ENCODE measurements at places on chromosomes 3 and 15.

- DNase-seq, result no peak
Observed at GRCh38 chr3:55484801-55485791, 2.0 kb downstream of the WNT5A start.

- DNase-seq, result no peak
Observed at GRCh38 chr15:62901909-62902546, 140.5 kb upstream of the TPM1 start.

DNA sequence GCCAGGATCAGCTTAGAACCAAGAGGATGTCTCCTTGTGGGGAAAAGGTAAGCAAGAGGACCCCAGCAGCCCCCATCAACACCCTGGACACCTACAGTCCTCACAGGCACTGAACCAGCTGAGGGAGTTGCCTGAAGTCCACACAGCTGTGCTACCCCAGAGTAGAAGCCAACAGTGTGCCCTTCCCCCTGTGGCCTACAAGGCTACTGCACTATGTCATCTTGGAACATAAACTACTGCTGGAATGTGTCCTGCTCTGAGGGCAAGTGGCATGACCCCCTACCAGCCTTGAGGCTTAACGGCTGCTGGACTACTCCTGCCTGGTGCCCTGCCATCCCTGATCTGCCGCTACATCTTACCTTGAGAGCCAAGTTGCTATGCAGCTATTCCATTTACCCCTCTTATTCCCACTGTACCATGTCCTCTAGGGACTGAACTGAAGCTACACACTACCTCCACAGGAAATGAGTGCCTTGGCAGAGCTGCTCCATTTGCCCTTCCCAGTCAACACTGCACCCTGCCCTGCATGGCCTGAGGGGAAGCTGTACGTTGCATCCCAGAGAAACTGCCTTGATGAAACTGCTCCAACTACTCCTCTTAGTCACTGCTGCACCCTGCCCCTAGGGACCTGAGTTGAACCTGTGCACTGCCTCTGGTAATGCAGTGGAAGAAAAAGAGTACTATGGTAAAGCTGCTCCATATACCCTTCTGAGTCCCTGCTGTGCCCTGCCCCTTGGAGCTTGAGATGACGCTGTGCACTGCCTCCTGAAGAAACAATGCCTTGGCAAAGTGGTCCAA lies 40.2 kb upstream of the ATP13A5 start:
- no peak for DNase-seq

GRCh38 chr3:60027335-60027734 lies 977.5 kb upstream of the CFAP20DC start:
- DNase-seq, result no peak

DNA sequence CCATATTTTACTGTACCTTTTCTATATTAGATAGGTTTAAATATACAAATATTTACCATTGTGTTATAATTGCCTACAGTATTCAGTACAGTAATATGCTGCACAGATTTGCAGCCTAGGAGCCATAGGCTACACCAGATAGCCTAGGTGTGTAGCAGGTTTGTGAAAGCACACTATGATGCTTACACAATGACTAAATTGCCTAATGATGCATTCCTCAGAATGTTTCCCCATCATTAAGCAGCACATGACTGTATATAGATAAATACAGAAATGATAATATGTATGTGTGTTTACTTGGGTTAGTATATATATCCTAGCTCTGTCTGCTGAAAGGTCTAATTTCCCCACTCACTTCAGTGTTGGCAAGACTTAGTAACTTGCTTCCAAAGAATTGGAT lies 65.8 kb downstream of the MYL3 start:
- no peak for DNase-seq

DNA sequence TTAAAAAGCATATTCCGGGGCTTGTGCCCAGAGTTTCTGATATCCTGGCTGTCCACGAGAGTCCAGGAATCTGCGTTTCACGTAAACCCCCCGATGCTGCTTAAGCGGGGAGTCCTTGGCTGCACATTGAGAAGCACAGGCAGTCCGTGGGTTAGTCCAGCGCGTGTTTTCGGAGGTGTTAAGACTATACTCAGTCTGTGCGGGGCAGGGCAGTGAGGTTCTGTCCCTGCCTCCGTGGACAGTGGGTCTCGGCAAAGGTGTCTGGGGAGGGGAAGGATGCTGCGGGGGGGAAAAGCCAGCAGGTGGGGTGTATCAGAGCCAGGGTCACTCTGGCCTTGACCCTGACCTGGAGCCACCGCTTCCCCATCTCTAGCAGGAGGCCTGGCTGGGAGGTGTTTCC lies 106.2 kb downstream of the TMEM266 start:
- no peak for DNase-seq

DNA sequence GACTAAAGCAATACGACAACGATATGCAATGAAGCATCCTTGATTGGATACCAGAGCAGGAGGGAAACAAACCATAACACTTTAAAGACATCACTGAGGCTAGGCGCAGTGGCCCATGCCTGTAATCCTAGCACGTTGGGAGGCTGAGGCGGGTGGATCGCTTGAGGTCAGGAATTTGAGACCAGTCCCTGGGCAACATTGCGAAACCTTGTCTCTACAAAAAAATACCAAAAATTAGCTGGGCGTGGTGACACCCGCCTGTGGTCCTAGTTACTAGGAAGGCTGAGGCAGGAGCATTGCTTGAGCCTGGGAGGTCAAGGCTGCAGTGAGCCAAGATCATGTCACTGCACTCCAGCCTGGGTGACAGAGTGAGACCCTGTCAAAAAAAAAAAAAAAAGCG lies 33.9 kb upstream of the BHLHE40 start:
- DNase-seq, result no peak

DNA sequence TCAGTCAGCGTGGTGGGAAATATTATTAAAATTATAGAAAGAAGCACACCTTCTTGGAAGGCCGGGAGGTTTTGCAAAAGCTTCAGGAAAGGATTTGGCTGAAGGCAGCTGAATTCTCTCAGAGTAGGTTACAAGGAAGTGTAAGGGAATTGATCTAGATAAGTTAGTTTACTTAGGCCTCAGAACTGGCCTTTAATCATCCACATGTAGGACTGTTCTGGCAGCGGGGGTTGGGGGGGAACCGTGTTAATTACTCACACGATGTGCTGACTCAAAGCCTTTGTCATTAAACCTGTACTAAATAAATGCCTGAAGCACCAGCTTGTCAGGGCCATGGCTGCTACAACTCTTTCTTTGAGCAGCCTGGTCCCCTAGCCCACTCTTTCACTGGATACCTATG lies 12.8 kb downstream of the ASB14 start:
- no peak for DNase-seq

DNA sequence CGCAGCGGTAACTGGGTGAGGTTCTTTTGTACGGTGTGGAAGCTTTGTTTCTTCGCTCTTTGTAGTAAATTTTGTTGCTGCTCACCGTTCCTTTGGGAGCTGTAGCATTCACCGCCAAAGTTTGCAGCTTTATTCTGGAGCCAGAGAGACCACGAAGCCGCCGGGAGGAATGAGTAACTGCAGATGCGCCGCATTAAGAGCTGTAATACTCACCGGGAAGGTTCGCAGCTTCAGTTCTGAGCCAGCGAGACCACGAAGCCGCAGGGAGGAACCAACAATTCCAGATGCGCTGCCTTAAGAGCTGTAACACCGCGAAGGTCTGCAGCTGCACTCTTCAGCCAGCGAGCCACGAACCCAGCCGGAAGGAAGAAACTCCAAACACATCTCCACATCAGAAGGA lies 56.0 kb upstream of the DYNC1LI1 start:
- DNase-seq, result no peak

DNA sequence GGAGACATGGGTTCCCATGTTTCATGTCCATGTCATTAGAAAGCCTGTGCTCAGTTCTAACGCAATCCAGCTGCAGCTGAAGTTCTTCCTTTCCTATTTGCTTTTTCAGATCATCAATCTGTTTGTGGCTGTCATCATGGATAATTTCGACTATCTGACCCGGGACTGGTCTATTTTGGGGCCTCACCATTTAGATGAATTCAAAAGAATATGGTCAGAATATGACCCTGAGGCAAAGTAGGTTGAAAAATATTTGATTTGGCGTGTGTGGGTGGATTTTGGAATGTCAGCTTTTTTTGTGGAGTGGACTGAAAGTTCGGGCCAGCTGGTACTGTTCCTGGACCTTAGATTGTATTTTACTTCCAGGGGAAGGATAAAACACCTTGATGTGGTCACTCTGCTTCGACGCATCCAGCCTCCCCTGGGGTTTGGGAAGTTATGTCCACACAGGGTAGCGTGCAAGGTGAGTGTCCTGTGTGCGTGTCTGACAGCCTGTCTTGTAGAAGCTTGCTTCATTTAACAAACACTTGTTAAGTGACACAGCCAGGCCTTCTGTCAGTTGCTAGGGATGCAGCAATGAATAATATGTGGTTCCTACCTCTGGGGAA lies 69.6 kb downstream of the CHDH start:
- DNase-seq, result no peak

DNA sequence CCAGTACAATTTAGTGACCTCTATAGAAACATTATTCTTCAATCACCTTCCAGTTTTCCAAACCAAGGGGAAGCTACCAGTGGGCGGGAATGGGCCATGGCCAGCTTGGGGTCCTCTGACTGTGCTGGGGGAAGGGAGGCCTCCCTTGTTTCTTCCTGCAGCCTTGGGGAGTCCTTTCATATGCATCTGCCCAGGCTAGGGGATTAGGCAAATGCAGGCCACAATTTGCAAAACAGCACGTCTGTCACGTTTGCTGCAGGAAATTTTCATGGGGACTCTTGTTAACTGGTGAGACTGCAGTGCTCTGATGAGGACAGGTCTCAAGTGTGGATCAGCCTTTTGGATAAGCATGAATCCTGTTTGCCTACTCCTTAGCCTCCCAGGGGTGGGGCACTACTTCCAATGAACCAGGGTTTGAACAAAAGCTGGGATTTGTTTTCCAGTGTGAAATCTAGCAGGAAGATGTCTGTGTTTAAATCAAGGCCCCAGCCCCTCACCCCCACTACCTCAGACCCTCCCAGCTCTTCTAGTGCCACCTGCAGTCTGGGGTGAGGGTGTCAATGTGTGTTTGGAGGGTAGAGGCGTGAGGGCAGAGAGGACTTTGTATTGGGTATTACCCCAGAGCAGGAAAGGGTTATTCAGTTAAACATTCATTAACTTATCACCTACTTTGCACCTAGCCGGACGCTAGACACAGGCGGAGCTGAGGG lies 219.9 kb downstream of the OPA1 start:
- DNase-seq, result no peak

- no peak for DNase-seq
Observed at GRCh38 chr3:152843955-152844354, 9.0 kb downstream of the P2RY1 start.

DNA sequence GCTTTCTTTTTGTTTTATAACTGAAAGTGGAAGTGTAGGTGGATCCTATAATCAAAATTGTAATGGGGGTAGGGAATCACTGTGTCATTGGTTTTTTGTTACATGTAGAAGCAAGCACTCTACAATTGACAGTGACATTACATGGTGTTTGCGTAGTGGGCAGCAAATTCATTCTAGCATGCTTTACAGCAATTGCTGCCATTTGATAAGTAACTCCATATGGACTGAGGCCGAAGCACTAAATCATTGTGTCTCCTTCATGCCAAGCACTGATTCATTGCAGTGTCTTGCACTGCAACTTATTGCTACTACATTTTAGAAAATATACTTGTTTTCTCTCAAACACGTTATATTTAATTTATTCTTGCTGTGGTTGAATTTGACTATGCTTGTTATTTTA lies 933.9 kb downstream of the NSUN3 start:
- no peak for DNase-seq

GRCh38 chr15:64337761-64338160 lies 18.2 kb downstream of the CSNK1G1 start:
- DNase-seq, result no peak

GRCh38 chr3:156619376-156619775 lies 55.0 kb upstream of the TIPARP start:
- DNase-seq, result no peak

GRCh38 chr3:195133462-195133861 lies 137.5 kb downstream of the XXYLT1 start:
- DNase-seq, result no peak

- DNase-seq, result no peak
Observed at GRCh38 chr15:60044636-60045270, 40.6 kb downstream of the FOXB1 start.

GRCh38 chr3:54966979-54967378 lies 39.1 kb upstream of the LRTM1 start:
- no peak for DNase-seq

GRCh38 chr3:108485146-108485545 lies 25.2 kb downstream of the MYH15 start:
- DNase-seq, result no peak

GRCh38 chr3:100102757-100103156 lies 11.5 kb downstream of the FILIP1L start:
- no peak for DNase-seq

DNA sequence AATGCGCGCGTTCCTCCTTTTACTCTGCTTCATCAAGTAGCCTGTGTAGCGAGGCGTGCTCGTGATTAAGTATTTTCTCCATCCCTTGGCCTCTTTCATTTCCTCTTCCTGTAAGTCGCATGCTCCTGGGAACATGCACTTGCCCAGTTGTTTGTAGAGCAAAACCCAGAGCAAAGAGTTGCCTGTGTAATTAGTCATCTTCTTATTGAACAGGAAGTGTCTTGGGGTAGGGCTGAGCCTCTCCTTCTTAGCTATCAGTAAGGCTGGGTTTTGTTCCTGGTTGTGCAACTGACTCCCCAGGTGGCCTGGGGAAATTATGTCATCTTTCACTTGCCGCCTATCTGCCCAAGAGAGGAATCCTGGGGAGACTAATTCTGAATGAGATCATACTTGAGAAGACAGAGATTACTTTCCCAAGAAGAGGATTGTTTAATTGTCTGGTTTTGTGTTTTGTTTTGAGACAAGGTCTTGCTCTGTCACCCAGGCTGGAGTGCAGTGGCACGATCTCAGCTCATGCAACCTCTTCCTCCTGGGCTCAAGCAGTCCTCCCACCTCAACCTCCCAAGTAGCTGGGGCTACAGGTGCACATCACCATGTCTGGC lies 14.9 kb downstream of the LIPH start:
- no peak for DNase-seq

- no peak for DNase-seq
Observed at GRCh38 chr15:34726406-34727100, 28.2 kb downstream of the GJD2 start.

- no peak for DNase-seq
Observed at GRCh38 chr3:157533298-157534070, 30.3 kb upstream of the VEPH1 start.

All from cortex of kidney (tissue), 1 donor.